ENCODE measurements at places on chromosomes 6 and 20. TPM values are rescaled to one million over a fixed set of nuclear protein-coding genes. Genes with fewer than 3 reads are reported as not detected.

- H3K27me3 ChIP-seq = peaks cover 1% of the 10 kb centered on the region
- H3K27ac ChIP-seq = peak overlapping the region; percentile 1
- peak; percentile 40 for DNase-seq
These were observed 64.9 kb downstream of the ME1 start for GRCh38 chr6:83365931-83366330.

- no peak overlapping the region for H3K27ac ChIP-seq
- no peaks in the 10 kb centered on the region for H3K4me1 ChIP-seq
- H3K4me3 ChIP-seq = no peak overlapping the region
These were observed 25.0 kb upstream of the DEFB125 start for GRCh38 chr20:62487-62886.

DNA sequence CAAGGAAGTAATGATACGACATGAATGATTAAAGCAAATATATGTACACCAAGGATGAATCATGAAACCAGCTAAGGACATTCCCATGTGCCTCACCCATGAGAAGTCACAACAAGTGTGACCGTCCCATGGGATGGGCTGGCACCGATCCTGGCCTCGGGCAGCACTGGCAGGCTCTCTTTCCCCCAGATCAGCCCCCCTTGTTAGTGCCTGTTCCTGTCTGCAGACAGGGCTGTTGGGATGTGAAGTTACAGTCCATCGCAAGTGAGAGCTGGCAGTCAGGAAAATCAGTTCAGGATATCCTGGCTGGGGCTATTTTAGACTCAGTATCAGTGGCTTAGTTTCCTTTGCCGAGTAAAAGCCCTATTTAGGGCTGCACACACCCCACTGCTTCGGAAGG lies 129.2 kb upstream of the SNX9 start:
- peaks cover 8% of the 10 kb centered on the region for H3K36me3 ChIP-seq
- H3K27ac ChIP-seq = no peak overlapping the region
- no peak for DNase-seq

GRCh38 chr6:144133225-144133821 lies 17.0 kb upstream of the STX11 start:
- H3K27me3 ChIP-seq = peaks cover 5% of the 10 kb centered on the region
- H3K4me1 ChIP-seq = peaks cover 34% of the 10 kb centered on the region
- H3K4me3 ChIP-seq = no peak overlapping the region
- H3K36me3 ChIP-seq = 0 out of 2 replicates have a peak, but pooled peaks cover 6% of the 10 kb centered on the region
- H3K27ac ChIP-seq = no peak overlapping the region
- no peak for DNase-seq

- DNase-seq = no peak
- no peak overlapping the region for H3K4me3 ChIP-seq
- H3K27ac ChIP-seq = no peak overlapping the region
- H3K36me3 ChIP-seq = no peaks in the 10 kb centered on the region
- H3K27me3 ChIP-seq = peaks cover 48% of the 10 kb centered on the region
- H3K4me1 ChIP-seq = no peaks in the 10 kb centered on the region
These were observed 132.6 kb upstream of the CST7 start for GRCh38 chr20:24816431-24816830.

- H3K27ac ChIP-seq = peak overlapping the region; percentile 19
- no peak overlapping the region for H3K4me3 ChIP-seq
- DNase-seq = no peak
- peaks cover 3% of the 10 kb centered on the region for H3K36me3 ChIP-seq
- no peaks in the 10 kb centered on the region for H3K27me3 ChIP-seq
These were observed 118.3 kb downstream of the KCNQ5 start for GRCh38 chr6:72740135-72740534.

DNA sequence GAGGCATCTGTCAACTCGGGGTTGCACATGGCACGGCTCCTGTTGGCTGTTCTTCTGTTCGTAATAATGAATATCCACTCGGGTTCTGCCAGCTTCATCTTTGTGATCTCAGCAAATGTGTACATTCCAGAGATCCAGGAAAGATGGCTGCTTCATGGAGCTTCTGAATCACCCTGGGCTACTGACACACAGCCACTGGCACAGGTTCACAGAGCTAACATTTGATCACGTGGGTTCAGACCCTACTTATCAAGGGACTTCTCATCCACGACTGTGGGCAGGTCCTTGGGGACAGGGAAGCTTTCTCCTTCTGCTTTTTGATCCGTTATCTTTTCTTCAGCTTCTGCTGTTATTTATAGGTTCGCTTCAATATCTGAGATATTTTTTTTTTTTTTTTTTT lies 18.1 kb downstream of the PPP1R3G start:
- peaks cover 4% of the 10 kb centered on the region for H3K27me3 ChIP-seq
- no peak for DNase-seq
- H3K4me3 ChIP-seq = no peak overlapping the region
- no peak overlapping the region for H3K27ac ChIP-seq
- H3K36me3 ChIP-seq = no peaks in the 10 kb centered on the region
- H3K4me1 ChIP-seq = peaks cover 6% of the 10 kb centered on the region

DNA sequence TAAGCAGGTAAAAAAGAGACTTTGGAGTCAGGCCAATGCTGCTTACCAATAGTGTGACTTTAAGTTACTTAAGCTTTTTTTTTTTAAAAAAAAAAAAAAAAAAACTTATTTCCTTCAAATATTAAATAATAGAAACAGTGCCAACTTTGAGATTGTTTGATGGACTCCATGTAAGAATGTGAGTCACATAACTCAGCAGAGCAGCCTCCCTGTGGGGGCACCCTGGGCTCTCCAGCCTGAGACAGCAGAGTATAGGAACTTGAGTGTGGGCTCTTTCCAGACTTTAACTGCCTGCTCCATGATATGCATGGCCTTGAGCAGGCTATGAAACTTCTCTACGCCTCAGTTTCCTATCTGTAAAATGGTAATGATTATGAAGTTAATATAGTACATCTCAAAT lies 113.3 kb upstream of the SAMD5 start:
- no peak overlapping the region for H3K27ac ChIP-seq
- H3K36me3 ChIP-seq = peaks cover 5% of the 10 kb centered on the region
- no peak for DNase-seq
- peaks cover 2% of the 10 kb centered on the region for H3K27me3 ChIP-seq
- peaks cover 9% of the 10 kb centered on the region for H3K4me1 ChIP-seq
- H3K4me3 ChIP-seq = no peak overlapping the region

DNA sequence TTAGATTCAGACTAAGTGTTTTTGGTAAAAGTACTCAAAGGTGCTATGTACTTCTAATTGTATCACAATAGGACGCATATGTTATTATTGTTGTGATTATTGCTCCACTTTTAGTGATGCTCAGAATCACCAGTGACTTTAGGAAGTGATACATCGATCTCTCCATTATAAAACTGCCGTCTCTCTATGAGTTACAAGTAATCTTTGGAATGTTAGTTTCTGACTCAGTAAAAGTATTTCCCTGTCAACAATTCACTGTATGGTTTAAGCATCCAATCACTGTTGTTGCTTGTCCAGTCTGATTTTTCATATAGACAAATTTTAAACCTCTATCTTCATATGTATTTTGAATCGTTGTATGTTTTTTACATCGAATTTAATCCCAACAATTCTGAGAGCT lies 9.4 kb downstream of the DCBLD1 start:
- peak; percentile 34 for DNase-seq
- H3K4me3 ChIP-seq = peak overlapping the region; percentile 65
- H3K36me3 ChIP-seq = peaks cover 23% of the 10 kb centered on the region
- peaks cover 79% of the 10 kb centered on the region for H3K4me1 ChIP-seq
- no peaks in the 10 kb centered on the region for H3K27me3 ChIP-seq

DNA sequence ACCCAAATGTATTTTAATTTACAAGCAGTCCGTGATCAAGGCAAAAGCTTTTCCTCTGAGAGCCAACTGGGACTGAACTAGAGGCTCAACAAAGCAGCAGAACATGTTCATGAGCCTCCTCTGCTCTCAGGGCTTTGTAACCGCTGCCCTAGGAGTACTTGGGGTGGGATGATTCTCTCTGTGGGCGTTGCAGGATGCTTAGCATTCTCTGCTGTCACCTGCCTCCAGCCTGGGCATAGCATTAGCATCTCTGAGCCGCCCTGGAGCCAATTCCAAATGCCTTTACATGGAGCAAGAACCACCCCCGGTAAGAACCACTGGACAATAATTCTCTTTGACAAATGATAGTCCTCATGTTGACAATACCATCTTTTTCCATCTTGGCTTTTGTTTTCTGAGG lies 237.6 kb upstream of the CDH4 start:
- no peak overlapping the region for H3K4me3 ChIP-seq
- no peak overlapping the region for H3K27ac ChIP-seq
- H3K27me3 ChIP-seq = peaks cover 6% of the 10 kb centered on the region
- no peaks in the 10 kb centered on the region for H3K36me3 ChIP-seq

- H3K4me3 ChIP-seq = no peak overlapping the region
- no peak for DNase-seq
- peak overlapping the region; percentile 28 for H3K27ac ChIP-seq
- H3K27me3 ChIP-seq = peaks cover 1% of the 10 kb centered on the region
- peaks cover 30% of the 10 kb centered on the region for H3K4me1 ChIP-seq
These were observed 92.8 kb upstream of the EEF1E1 start for GRCh38 chr6:8195040-8195713.

DNA sequence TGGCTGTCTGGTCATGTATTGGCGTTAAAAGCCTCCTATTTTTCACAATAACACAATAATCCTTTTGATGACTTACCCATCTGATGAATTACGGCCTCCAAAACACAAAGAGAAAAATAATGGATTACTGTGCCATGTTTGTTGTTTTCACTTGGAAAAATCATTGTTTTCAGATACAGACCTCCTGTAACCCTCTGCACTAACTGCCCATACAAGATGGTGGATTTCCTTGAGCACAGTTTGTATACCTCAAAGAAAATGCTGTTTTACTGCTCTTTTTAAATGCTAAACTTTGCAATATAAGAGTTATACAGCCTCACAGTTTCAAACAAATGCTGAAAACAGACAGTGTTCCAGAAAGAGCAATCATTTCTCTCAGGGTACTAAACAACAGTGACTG lies 61.0 kb downstream of the SMLR1 start:
- peaks cover 12% of the 10 kb centered on the region for H3K4me1 ChIP-seq

GRCh38 chr6:3899061-3899460 lies 49.9 kb downstream of the FAM50B start:
- no peak overlapping the region for H3K4me3 ChIP-seq
- H3K36me3 ChIP-seq = no peaks in the 10 kb centered on the region
- H3K4me1 ChIP-seq = peaks cover 11% of the 10 kb centered on the region
- no peaks in the 10 kb centered on the region for H3K27me3 ChIP-seq
- DNase-seq = no peak

GRCh38 chr20:48769069-48769983 lies 58.5 kb downstream of the PREX1 start:
- H3K36me3 ChIP-seq = no peaks in the 10 kb centered on the region
- H3K4me3 ChIP-seq = no peak overlapping the region
- H3K4me1 ChIP-seq = peaks cover 14% of the 10 kb centered on the region

DNA sequence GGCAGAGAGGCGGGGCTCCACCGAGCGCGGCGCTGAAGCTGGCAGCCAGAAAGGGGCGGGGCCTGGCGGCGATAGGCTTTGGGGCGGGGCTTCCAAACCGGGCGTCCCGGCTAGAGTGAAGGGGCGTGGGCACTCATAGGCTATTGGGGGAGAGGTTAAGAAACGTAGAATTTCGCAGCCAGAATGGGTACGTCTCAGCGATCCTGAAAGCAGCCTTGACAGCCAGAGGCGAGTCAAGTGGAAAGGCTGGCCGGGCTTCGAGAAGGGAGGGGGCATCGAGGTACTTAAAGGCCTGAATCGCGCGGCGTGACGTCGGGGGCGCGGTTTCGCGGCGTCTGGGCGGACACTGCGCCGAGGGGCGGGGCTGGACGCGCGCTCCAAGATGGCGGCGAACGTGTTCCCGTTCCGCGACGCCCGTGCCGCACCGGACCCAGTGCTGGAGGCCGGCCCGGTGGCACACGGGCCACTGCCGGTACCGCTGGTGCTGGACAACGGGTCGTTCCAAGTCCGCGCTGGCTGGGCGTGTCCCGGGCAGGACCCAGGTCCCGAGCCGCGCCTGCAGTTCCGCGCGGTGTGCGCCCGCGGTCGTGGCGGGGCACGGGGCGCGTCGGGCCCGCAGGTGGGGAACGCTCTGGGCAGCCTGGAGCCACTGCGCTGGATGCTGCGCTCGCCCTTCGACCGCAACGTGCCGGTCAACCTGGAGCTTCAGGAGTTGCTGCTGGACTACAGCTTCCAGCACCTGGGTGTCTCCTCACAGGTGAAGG lies at the start of gene ACTR5:
Gene ACTR5 (plus strand): TSS at position 364 of the 764 bp plus-strand sequence. CDS start 19 bp downstream, at position 383.
- DNase-seq = peak; percentile 81
- peaks cover 23% of the 10 kb centered on the region for H3K4me1 ChIP-seq
- no peaks in the 10 kb centered on the region for H3K36me3 ChIP-seq
- H3K27ac ChIP-seq = peak within 1 kb of the TSS; percentile 95

- no peaks in the 10 kb centered on the region for H3K4me1 ChIP-seq
- H3K27ac ChIP-seq = no peak overlapping the region
- H3K36me3 ChIP-seq = no peaks in the 10 kb centered on the region
- peaks cover 42% of the 10 kb centered on the region for H3K27me3 ChIP-seq
- no peak overlapping the region for H3K4me3 ChIP-seq
- DNase-seq = no peak
These were observed 34.7 kb upstream of the KCNB1 start for GRCh38 chr20:49516916-49517804.

DNA sequence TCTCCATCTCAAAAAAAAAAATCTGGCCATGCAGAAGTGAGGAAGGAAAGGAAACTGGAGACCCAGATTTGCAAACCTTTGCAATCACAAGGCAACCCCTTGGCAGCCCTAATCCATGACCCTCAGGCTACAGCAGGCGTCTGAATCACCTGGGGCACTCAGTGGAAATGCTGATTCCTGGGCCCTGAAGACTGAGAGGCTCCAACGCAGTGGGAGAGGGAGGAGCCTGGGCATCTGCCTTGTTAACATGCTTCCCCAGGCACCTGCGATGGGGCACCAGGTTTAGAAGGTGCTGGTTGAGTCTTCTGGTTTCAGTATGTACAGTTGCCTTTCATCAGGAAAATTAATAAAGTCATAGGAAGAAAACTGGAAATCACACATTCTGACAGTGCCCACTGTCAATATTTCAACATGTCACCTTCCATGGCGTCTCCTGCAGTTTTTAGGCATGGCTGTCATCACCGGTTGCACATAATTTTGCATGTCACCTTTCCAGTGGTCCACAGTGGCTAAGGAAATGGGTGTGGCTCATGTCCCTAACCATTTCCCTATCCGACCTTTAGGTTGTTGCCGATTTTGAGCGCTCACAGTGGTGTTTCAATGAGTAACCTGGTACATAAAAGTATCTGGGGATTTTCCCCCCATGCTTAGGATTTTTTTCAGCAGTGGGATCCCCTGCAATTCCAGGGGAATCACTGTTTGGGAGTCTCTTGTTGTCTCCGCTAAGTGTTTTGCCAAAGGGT lies 56.9 kb downstream of the PREX1 start:
- H3K36me3 ChIP-seq = no peaks in the 10 kb centered on the region
- peaks cover 14% of the 10 kb centered on the region for H3K4me1 ChIP-seq
- H3K27ac ChIP-seq = no peak overlapping the region
- no peak for DNase-seq
- H3K27me3 ChIP-seq = peaks cover 11% of the 10 kb centered on the region
- H3K4me3 ChIP-seq = no peak overlapping the region

- peaks cover 10% of the 10 kb centered on the region for H3K27me3 ChIP-seq
These were observed 11.3 kb upstream of the ABRACL start for GRCh38 chr6:139017227-139017626.

GRCh38 chr6:113860181-113860955 lies 3.2 kb downstream of the MARCKS start:
- H3K4me3 ChIP-seq = peak overlapping the region; percentile 98
- H3K27me3 ChIP-seq = no peaks in the 10 kb centered on the region
- H3K27ac ChIP-seq = peak overlapping the region; percentile 95
- peaks cover 31% of the 10 kb centered on the region for H3K36me3 ChIP-seq
- no peak for DNase-seq
- H3K4me1 ChIP-seq = peaks cover 26% of the 10 kb centered on the region

VSX1 gene
- total RNA-seq = not detected

IL22RA2 gene
- total RNA-seq = not detected

PSORS1C1 gene
- 3.8 TPM for total RNA-seq

KCNK15 gene
- not detected for total RNA-seq

TRIM31 gene
- not detected for total RNA-seq

TAAR8 gene
- not detected for total RNA-seq

SYCP2L gene
- not detected for total RNA-seq

EXOC2 gene
- 20.4 TPM for total RNA-seq

LGSN gene
- not detected for total RNA-seq
